ENCODE measurements at places on chromosomes 7 and 10.

- DNase-seq: peak; percentile 71
Observed at GRCh38 chr7:56062382-56062781, 1.7 kb upstream of the SUMF2 start.

DNA sequence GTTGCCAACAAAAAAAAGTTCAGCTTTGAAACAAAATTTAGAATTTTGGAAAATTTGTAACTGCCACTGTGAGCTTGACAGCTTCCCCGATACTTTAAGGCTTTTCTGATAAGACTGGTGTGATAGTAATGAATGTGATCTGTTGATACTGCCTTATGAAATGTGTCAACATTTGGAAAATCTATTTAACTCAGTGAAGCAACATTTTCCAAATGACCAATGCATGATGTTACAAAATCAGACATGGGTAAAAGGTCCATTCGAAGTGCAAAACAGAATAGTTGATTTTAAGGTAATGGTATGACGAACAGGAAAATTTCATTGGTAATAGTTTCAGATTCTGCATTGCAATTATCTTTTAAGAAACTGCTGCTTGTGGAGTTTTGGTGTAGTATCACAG, 175.4 kb downstream of the SEM1 start:
- no peak for DNase-seq

GRCh38 chr7:51850126-51850525, 533.5 kb upstream of the COBL start:
- DNase-seq: no peak

GRCh38 chr7:120185940-120186682, 86.9 kb upstream of the KCND2 start:
- no peak for DNase-seq

DNA sequence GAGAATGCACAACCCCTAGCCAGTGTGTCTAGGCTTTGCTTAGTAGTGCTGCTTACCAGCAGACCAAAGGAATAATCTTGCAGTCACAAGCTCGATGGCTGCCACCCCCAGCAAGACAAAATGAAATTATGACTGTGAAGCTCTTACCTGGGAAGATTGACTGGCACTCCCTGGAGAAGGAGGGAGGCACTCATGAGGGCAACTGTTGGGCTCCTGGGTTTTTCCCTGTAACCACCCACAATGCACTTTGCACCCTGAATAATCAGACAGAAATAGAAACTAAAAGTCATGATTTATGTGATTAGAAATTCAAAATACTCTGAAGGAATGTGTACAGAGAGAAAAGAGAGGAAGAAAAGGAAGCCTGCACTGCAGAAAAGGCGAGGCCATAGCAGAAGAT, 144.3 kb upstream of the DGKB start:
- DNase-seq: no peak

GRCh38 chr10:76881477-76882220, 756.0 kb downstream of the KCNMA1 start:
- DNase-seq: no peak

DNA sequence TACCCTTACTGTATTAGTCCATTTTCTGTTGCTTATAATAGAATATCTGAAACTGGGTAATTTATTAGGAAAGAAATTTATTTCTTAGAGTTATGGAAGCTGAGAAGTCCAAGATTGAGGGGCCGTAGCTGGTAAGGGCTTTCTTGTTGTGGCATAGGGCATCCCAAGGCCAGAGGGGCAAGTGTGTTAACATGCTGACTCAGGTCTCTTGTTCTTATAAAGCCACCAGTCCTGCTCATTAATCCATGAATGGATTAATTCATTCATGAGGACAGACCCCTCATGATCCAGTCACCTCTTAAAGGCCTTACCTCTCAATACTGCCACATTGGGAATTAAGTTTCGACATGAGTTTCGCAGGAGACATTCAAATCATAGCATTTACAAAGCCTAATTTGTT, 2.4 kb downstream of the ARMC10 start:
- no peak for DNase-seq

DNA sequence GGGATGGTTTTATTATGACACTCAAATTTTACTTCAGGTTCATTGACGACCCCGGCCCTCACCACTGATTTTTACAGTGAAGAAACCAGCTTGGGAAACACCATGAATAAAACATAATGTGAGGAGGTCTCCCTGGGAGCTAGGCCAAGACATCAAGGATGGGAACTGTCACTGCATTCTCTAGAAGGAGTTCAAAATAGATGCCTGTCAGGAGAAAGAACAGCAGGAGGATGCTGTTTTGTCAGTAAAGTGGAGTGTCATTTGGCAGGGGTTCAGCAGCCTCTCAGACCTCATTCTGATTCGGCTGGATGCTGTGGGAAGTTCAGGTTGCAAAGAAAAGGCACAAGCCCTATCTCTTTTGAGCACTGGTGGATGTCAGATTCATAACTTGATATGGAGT, 360.3 kb upstream of the C7orf33 start:
- no peak for DNase-seq

- DNase-seq: no peak
Observed at GRCh38 chr10:81036257-81036656, 498.6 kb downstream of the SH2D4B start.

- DNase-seq: no peak
Observed at GRCh38 chr7:150722431-150722931, 6.1 kb downstream of the GIMAP1 start.

DNA sequence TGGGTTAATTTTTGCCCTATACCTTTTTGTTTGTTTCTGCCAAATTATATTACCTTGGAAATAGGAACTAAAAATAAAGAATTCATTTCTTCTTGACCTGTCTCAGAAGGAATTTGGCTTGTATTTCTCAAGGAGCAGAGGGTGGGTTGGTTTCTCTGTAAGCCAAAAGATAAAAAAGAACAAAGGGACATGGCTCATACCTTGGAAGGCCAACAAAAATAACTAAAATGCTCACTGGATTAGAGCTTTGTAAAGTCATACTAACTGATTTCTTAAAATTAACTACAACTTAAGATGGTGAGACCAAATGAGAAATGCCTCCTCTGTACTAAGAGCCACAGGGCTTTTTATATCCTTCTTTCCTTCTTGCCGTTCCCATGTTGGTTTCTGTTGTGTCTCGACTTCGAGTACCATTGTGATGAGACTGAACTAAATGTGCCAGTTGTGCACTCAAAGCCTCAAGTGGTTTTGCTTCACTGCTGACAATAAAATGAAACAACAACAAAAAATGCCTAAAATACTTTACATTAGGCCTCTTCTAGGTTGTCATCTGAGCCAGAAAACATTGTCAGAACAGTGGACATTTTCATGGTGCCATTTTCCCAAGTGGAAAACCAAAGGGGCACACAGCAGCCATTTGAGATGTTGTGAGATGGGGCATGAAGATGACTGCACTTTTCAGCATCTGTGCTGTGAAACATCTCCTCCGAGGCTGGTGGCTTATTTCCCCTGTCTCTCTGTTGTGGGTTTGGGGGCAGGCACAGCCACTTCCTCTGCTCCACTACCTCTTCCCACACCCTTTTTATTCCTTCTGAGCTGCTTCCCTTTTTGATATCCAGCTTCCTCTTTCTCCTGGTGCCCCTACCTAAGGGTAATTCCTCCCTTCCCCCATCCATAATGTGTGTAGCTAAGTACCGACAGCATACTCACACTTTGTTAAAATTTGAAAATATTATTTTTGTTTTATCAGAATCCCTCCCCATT, 51.8 kb upstream of the AGR3 start:
- peak; percentile 96 for DNase-seq

DNA sequence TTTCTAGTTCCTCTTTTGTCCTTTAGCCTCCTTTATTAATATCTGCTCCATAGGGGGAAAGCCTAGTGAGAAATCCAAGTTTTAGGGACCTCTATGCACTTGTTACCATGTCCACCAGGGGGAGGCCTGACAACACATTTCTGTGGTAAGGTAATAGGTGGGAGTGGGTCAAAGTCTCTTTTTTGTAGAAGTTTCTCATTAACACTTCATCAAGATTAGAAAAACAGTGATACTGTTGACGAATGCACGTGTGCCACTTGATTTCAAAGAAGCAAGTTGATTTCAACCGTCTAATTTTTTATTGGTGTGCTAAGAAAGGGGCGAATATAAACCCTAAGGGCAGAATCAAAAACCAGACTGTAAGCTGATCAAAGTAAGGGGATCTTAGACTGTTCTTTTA, 30.6 kb downstream of the CISD1 start:
- DNase-seq: peak; percentile 86

DNA sequence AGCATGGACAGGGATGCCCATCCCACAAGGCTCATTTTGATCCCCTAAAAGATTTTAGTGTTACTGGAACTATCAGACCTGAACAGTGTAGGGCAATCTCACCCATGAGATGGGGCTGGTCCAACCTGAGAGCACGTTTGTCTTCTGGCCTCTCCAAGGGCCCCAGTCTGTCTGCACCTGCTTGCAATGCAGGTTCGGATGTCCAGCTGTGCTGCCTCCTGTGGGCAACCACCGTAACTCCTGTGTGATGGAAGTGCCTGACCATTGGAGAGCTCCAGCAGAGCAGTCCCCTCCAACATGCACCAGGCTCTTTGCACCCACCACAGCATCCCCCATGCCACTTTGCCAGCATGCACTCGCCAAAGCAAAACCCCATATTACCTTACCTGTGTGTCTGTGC, 290.1 kb upstream of the KCND2 start:
- no peak for DNase-seq

DNA sequence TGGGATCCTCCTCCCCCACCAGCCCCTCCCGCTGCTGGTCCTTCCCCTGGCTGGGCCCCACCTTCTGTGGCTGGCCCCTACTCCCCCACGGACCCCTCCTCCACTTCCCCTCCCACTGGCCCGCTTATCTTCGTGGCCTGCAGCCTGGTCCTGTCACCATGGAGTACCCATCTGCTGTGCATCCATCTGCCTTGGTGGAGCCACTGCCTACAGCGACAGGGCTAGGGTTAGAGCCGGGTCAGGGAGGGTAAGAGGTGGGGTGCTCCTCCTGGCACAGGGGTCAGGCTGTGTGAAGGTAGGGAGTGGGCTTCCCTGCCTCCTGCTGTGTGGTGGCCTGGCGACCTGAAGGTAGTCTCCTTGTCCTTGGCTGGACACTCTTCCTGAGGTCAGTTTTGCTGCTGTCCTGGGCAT, 5.2 kb downstream of the ADCY1 start:
- peak; percentile 24 for DNase-seq

DNA sequence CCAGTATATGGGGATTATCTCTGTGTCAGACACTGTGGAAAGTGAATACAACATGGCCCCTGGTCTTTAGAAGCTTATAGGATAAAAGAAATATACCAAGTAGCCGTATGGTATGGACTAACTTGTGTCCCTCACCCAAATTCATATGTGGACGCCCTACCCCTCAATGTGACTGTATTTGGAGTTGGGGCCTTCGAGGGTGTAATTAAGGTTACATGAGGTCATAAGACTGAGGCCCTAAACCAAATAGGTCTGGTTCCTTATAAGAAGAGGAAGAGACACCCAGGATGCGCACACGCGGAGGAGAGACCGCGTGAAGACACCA, 36.3 kb downstream of the ASB13 start:
- DNase-seq: no peak

GRCh38 chr7:134465491-134465890, 6.6 kb upstream of the AKR1B1 start:
- DNase-seq: peak; percentile 40

GRCh38 chr7:28996836-28997235, 38.7 kb upstream of the TRIL start:
- no peak for DNase-seq

DNA sequence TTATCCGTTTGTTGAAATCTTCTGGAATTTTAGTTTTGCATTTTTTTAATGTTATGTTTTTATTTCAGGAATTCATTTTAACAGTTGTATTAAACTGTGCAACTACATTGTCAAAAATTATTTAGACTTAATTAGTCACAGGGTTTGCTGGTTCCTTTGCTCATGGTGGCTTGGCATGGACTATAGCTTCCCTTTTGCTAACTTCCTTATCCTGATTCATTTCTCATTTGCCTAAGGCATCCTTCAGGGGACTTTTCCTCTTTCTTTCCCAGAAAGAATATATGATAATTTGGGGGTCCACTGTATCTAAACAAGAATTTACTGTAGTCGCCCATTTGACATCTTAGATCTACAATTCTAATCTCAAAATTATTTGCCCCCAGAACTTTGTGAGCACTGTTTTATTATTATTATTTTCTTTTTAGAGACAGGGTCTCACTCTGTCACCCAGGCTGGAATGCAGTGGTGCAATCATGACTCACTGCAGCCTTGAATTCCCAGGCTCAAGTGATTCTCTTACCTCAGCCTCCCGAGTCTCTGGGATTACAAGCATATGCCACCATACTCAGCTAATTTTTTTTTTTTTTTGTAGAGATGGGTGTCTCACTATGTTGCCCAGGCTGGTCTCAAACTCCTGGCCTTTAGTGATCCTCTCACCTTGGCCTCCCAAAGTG, 13.9 kb downstream of the FIGNL1 start:
- DNase-seq: no peak

- DNase-seq: no peak
Observed at GRCh38 chr10:10647331-10647730, 370.3 kb upstream of the CELF2 start.

- DNase-seq: no peak
Observed at GRCh38 chr7:7736671-7737070, 18.3 kb upstream of the RPA3 start.

DNA sequence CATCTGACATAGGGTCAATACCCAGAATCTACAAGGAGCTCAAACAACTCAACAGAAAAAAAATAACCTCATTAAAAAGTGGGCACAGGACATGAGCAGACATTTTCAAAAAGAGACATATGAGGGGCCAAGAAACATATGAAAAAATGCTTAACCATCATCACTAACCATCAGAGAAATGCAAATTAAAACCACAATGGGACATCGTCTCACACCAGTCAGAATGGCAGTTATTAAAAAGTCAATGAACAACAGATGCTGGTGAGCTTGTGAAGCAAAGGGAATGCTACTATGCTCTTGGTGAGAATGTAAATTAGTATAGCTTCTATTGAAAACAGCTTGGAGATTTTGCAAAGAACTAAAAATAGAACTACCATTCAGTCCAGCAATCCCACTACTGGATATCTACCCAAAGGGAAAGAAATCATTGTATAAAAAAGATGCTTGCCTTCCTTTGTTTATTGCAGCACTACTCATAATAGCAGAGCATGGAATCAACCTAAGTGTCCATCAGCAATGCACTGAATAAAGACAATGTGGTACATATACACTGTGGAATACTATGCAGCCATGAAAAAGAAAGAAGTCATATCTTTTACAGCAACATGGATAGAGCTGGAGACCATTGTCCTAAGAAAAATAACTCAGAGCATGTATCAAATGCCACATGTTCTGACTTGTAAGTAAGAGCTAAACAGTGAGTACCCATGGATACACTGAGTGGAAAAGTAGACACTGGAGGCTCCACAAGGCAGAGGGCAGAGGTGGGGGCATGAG, 139.8 kb downstream of the ADARB2 start:
- no peak for DNase-seq

DNA sequence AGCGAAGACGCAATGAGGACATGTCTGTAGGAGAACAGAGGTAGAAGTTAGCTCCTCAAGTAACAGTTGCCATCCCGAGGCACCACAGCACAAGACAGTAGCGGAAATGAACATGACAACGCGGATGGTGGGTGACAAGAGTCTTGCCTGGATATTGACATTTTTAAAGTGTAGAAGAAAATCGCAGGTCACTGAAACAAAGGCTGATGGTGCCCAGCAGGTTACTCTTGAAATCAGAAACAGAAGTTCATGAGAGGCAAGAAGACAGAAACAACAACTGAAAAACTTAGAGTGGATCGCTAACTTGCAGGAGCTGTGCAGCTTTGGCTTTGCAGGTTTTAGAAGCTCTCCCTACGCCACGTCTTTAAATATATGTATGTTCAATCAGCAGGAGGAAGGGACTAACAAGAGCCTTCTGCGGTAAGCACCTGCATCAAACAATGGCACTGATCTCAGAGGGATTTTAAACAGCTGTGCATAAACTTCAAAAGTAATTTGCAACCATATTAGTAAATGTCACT, 1.8 kb downstream of the PRKCQ start:
- DNase-seq: no peak
